GM23248 (cell line): ENCODE measurements at places on chromosomes 11 and 22. TPM values are rescaled to one million over a fixed set of nuclear protein-coding genes. Genes with fewer than 3 reads are reported as not detected.

PPP6R3 gene
- total RNA-seq: 71.2 and 96.0 TPM in 2 replicates

- DNase-seq: no peak
These were observed 16.6 kb downstream of the SEC14L3 start for GRCh38 chr22:30455075-30455840.

DNA sequence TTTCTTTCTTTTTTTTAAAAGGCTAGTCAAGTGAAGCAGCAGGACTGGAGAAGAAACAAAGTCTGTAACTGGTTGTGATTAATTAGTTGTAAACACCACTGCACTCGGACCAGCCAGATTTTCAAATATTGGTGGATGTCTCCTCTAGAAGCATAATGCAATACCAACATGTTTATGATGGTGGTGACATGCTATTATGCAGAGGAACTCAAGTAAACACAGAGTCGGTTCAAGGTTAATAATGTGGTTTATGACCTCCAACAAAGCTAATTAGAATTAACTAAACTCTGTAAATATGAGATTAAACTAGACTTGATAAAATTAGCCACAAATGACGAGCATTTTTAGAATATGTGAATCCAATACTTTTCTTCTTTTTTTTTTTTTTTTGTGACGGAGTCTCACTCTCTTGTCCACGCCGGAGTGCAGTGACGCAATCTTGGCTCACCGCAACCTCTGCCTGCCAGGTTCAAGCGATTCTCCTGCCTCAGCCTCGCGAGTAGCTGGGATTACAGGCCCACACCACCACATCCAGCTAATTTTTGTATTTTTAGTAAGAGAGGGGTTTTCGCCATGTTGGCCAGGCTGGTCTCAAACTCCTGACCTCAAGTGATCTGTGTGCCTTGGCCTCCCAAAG lies 11.8 kb upstream of the AGBL2 start:
- no peak for DNase-seq

OR6A2 gene
- not detected in 2 replicates for total RNA-seq

CDHR5 gene
- total RNA-seq: not detected in 2 replicates

DNA sequence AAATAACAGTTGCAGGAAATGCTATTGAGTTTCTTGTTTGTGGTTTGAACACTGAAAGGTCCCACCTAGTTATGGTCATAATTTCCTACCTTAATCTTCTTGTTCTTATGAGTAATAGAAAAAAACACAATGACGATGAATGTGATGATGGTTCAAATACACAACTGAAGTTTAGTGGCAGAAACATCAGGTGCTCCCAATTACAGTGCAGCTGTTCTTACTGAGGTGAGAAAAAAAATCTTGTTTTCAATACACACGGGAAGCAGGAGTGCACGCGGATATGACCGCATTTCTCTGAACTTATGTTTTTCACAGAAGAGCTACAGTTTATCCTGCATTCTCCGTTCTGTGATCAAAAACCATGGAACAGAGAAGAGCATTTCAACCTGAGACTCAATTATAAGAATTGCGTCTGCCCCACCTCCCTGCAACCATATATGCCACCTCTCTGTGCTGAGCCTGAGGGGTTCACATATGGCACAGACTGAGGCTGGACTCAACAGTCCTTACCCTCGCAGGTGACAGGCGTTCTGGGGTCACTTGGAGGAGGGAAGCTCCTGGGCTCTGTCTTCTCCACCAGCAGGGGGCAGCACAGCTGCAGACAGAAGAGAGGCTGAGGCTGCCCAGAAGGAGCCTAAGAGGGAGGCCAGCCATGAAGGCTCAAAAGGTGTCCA lies 99.7 kb upstream of the IGLL5 start:
- peak; percentile 68 for DNase-seq

TNNI2 gene
- not detected in 2 replicates for total RNA-seq

GRCh38 chr22:39080052-39080762 lies 3.1 kb downstream of the APOBEC3G start:
- no peak for DNase-seq

- no peak for DNase-seq
These were observed 64.6 kb downstream of the OTOG start for GRCh38 chr11:17611503-17612220.

- no peak for DNase-seq
These were observed 64.0 kb downstream of the GRK3 start for GRCh38 chr22:25628494-25628893.

DNA sequence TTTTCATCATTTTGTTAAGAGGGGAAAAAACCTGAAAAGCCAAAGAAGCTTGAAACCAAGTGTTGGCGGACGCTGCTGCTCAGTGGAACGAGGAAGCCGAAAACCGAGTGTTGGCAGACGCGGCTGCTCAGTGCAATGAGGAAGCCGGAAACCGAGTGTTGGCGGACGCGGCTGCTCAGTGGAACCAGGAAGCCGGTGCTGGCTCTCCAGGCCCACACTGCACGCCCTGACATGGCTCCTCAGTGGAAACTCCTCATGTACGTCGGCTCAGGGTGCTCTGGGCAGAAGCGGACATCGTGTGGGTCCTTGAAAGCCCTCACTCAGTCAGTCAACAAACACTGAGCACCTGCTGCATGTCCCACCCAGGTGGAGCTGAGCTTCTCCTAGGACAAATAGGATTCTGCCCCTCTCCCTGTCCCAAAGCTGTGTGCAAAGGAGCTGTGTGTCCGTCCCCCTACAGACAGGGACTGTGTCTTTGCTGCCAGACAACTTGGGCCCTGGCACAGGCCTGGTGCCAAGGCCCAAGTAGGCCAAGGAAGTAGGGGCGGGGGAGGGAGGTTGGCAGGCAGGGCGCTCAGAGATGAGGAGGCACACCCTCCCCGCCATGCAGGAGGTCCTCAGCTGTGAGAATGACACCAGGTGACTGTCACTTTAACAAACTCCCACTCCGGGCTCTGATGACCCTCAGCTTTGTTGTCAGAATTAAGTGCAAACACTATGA lies 37.3 kb downstream of the PHF21B start:
- no peak for DNase-seq

MN1 gene
- 24.8 and 25.9 TPM in 2 replicates for total RNA-seq
